BJ (cell line): ENCODE measurements at places on chromosomes 16 and 17. TPM values are rescaled to one million over a fixed set of nuclear protein-coding genes. Genes with fewer than 3 reads are reported as not detected.

DNA sequence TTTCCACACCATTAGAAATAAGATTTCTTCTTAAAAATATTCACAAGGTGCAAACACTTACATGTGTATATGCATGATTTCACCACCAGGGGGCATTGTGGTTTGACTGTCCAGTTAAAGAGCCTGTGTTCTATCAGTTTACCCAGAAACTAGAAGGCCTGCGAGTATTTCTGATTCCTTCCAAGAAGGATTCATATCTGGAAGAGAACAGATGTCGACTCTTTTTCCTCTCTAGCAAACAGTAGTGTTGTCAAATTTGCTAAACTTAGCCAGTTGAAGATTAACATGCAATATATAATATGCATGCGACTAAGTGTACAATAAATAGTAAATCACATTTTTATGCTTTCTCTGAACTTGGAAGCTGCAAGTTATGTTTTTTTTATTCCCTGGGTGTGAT, 404.1 kb downstream of the WWOX start:
- DNase-seq, result no peak

ZNF668 gene
- polyA plus RNA-seq, result 10.2 and 16.3 TPM in 2 replicates

DNA sequence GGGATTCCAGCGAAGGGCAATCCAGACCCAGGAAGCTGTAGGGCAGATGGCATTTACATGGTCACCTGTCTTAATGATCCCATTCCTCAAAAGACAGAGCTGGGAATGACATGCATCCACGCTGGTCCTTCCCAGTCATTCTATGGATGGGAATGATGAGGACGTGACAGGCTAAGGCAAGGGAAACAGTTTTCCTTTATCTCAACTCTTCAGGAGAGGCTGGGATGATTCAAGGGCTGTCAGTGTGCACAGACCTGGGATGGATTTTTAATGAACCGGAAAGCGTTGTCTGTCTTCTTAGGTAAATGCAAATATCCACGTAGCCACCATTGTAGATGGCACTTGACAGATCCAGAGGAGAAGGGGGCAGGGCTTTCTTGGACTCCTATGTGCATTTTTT, 483.2 kb upstream of the EEF2KMT start:
- DNase-seq, result no peak

PMP22 gene
- 122 and 208 TPM in 2 replicates for polyA plus RNA-seq

LAT gene
- polyA plus RNA-seq, result 3.1 and 6.3 TPM in 2 replicates

DNA sequence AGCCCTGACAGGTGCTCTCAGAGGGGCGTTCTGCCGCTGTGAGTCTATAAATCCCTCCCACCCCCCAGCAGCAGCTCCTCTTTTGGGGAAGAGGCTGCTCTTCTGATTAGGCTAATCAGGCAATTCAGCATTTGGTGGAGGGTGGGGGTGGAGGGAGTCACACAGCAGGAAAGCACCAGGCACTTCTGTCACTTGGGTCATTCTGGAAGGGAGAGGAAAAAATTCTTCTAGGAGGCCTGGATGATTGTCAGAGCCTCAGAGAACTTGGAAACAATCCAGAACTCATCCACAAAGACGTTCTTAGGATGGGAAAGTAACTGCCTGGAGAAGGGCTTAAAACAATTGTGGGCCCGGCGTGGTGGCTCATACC, 7.3 kb upstream of the SSTR2 start:
- DNase-seq, result no peak

DNA sequence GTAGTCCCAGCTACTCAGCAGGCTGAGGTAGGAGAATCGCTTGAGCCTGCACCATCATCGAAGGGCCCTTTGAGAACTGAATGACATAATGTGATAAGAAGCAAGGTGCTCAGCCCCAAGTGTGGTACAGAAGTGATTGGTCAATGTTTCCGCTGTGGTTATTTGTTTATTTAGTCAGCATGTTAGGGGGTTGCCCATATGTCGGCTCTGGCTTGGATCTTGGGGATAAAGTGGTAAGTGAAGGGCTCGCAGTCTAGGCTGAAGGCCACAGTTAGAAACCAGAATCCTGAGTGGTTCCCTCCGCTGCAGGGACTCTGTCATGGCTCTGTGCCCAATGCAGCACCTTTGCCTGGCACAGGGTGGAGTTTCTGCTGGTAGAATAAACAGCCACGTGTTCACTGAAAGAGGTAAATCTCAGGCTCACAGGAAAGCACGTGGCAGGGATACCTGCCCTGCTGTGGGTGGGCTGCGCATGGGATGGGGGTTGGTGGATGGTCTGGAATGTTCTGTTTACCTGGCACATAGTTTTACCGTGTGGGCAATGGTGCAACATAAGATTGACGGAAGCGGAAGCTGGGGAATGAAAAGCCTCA, 35.4 kb downstream of the SYT17 start:
- no peak for DNase-seq

DNA sequence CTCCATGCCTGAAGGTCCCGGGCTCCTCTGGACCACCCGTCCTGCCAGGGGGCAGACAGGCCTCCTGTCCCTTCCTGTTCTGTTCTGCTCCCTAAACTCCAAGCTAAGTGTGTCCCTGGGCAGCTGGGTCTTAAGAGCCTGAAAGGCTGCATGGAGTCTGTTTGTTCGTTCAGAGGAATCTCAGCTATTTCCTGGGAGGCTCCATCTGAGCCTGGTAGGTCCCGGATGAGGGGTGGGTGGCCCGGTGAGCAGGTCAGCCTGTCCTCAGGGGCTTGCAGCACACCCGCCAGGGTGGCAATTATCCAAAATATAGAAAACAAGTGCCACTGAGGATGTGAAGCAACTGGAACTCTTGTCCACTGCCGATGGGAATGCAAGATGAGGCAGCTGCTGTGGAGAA, 12.6 kb downstream of the ACTG1 start:
- DNase-seq, result no peak

GRCh38 chr16:50427107-50427506, 58.3 kb upstream of the BRD7 start:
- DNase-seq, result no peak

GRCh38 chr17:53093391-53093790, 729.3 kb upstream of the KIF2B start:
- no peak for DNase-seq

GRCh38 chr17:81400996-81401722, 5.9 kb downstream of the BAHCC1 start:
- DNase-seq, result no peak
